ENCODE measurements at places on chromosomes 1 and 21.

DNA sequence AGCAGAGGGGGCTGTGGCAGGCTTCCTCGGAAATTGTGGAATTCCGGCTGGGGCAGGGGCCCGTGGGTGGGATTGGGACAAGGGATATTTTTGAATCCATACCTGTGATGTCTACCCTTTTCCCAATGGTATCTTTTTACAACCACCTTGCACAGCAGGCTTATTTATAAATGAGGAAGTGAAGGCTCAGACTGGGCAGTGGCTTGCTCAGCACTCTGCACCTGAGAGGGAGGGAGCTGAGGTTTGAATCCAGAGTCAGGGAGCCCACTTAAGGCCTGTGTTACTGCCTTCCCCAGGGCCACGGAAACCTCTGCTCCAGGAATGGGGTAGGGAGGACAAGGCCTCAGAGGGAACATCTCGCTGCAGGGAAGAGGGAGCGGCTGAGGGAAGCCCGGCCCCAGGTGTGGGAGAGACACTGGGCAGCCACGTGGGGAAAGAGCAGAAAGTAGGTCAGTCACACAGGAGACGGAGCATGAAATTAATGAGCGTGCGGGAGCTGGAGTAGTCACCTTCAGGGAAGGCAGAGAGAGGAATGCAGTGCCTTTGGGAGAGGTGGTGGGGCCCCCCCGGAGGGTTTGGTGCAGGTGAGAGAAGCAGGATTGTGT is 35.4 kb upstream of the SCMH1 start:
- DNase-seq: no peak

DNA sequence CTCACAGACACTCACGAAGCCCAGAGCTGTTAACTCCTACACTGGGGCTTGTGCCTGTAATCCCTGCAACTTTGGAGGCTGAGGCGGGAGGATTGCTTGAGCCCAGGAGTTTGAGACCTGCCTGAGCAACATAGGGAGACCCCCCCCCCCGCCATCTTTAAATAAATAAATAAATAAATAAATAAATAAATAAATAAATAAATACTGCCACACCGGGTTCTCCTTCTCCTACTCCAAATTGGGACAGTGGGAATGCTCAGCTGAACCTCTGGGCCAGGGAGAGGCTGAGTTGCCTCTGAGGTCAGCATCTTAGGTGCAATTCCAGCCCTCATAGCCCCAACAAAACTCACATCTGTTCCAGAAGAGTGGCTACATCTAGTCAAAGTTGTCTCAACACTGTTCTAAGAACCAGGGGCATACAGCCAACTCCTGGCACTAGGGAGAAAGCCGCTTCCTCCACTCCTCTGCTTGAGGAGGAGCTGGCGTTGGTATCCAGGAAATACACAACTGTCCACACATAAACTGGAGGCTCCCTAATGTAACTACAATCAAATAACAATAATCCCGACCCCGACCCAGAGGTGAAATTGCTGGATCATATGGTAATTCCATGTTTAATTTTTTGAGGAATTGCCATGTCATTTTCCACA is 27.0 kb downstream of the C1orf216 start:
- no peak for DNase-seq

- no peak for DNase-seq
These were observed 2.6 kb downstream of the HFM1 start for GRCh38 chr1:91402023-91402422.

GRCh38 chr1:30698401-30698981 is 24.9 kb downstream of the MATN1 start:
- DNase-seq: no peak

GRCh38 chr1:240111558-240111957 is 19.9 kb downstream of the FMN2 start:
- no peak for DNase-seq

All from activated naive CD8-positive, alpha-beta T cell treated with anti-CD3 and anti-CD28 coated beads, Interleukin-2, amount 50 U/mL, for 24 hours (primary cell).